Head of caudate nucleus (tissue), 42 donors: ENCODE measurements at places on chromosomes 16 and 17.

DNA sequence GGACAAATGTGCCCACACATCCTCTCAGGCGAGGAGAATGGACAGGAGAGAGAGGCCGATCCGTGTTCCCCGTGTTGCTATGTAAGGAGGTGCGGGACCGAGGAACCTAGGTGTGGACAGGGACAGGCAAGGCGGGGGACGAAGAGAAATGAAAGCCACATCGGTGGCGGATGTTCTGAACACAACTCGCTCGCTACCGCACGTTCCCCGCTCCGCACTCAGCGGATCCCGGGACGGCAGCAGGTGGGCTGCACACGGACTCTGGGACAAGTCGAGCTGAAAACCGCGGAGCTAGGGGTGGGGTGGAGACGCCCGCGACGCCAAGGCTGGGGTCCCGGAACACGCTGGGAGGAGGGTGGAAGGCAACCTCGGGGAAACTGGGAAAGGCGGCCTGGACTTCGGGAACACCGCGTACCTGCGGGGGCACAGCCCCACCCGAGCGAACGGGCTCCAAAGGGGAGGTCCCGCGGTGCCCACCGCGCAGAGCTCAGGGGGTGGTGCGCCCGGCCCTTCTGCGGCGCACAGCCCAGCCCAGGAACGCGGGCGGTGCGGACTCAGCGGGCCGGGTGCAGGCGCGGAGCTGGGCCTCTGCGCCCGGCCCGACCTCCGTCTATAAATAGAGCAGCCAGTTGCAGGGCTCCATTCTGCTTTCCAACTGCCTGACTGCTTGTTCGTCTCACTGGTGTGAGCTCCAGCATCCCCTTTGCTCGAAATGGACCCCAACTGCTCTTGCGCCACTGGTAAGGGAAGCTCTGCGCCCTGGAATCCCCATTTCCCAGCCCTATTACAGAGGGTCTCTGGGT, at the start of gene MT1E:
Gene MT1E, plus strand, starts transcription at position 642 of the 803 bp plus-strand sequence. Its CDS starts 71 bp downstream, at position 713.
- peak; percentile 75 for DNase-seq

- DNase-seq, result no peak
These were observed 26.1 kb downstream of the PLXDC1 start for GRCh38 chr17:39125143-39125875.

- no peak for DNase-seq
These were observed 39.5 kb downstream of the MRC2 start for GRCh38 chr17:62666801-62667591.

- DNase-seq, result no peak
These were observed 267.3 kb downstream of the MAP2K4 start for GRCh38 chr17:12287953-12288352.

DNA sequence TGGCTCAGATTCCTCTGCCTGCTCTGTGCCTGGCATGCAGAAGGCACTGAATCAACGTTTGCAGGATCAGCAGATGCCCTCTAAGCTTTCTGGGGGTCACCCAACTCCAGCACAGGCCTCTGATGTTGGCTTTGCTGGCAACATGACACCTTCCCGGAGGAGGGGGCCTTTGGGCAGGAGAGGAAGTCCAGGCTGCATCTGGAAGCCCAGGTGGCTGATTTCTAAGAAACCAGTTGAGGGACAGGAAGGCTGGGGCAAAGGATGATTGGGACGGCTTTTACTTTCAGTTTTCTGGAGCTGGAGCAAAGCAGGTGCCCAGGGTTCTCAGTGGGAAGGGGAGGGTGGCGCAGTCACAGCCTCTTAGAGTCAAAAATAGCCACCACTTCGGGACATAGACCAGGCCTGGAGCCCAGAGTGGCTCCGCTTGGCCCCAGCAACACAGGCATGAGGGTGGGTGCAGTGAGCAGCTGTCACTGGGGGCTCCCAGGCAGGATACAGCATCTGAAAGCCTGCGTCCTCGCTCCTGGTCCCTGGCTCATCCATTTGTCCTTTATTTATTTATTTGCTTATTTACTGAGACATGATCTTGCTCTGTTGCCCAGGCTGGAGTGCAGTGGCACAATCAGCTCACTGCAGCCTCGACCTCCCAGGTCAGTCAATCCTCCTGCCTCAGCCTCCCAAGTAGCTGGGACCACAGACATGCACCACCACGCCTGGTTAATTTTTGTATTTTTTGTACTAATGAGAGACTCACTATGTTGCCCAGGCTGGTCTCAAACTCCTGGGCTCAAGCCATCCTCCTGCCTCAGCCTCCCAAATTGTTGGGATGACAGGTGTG, 15.1 kb downstream of the SOCS1 start:
- DNase-seq, result no peak

GRCh38 chr16:86942151-86943051, 364.1 kb downstream of the FOXL1 start:
- DNase-seq, result no peak

- no peak for DNase-seq
These were observed 37.2 kb upstream of the BCAR1 start for GRCh38 chr16:75288596-75289120.

GRCh38 chr17:7392696-7393612, 1.4 kb downstream of the PLSCR3 start:
- no peak for DNase-seq

DNA sequence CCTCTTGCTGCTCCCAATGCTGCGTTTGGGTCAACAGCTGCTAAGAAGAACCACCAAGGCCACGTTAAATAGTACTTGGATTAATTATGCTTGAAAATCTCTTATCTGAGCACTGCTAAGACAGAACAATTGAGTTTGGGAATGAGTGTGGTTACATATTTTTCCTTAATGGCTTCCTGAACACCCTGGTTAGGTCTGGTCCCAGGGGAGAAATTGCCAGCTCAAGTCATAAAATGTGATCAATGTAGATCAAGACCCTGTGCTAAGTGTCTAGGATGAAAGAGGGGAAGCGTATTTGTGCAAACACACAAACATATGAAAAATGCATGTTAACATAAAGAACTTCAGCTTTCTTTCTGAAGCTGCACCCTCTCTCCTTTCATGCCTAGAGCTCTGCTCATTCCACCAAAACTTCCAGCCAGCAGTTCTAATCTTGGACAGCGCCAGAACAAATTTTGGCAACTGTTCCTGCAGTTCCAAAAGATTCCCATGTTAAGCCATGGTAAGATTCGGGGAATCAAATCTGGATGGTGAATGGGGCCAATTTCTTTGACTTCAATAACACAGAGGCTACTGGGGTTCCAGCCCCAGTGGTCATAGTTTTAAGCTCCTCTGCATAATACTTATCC, 72.0 kb downstream of the ZFHX3 start:
- DNase-seq, result no peak

GRCh38 chr17:1997927-1998742, 27.0 kb downstream of the RTN4RL1 start:
- DNase-seq, result no peak

- no peak for DNase-seq
These were observed 16.6 kb downstream of the KATNB1 start for GRCh38 chr16:57752203-57752580.

DNA sequence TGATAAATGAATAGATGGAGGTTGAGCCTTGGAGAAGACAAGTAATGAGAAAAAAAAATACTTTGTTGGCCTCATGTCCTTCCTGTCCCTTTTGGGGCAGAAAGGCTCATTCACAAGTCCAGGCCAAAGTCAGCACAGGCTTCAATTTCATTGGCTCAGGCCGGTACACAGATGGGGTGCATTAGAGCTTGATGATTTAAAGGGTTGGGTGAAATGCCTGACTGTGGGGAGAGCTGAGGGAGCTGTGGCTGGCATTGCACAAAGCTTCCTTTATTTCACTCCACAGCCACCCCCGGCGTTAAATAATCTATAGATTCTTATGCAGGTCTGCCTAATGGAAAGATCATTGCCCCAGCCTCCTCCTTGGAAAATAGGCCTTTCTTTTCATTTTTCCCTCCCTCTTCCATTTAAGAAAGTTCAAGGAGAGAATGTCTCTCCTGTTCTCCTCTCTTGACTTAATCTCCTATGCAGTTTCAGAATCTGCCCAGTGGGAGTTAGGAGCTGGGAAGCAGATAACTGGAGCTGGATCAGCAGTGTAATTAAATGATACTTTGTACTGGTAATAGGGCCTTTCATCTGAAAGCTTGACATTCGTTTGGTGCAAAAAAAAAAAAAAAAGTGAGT, 24.4 kb downstream of the YPEL2 start:
- peak; percentile 76 for DNase-seq

- DNase-seq, result no peak
These were observed 128.1 kb upstream of the IRX3 start for GRCh38 chr16:54414671-54415070.

GRCh38 chr17:13031718-13032350, 14.0 kb upstream of the ELAC2 start:
- peak; percentile 58 for DNase-seq

DNA sequence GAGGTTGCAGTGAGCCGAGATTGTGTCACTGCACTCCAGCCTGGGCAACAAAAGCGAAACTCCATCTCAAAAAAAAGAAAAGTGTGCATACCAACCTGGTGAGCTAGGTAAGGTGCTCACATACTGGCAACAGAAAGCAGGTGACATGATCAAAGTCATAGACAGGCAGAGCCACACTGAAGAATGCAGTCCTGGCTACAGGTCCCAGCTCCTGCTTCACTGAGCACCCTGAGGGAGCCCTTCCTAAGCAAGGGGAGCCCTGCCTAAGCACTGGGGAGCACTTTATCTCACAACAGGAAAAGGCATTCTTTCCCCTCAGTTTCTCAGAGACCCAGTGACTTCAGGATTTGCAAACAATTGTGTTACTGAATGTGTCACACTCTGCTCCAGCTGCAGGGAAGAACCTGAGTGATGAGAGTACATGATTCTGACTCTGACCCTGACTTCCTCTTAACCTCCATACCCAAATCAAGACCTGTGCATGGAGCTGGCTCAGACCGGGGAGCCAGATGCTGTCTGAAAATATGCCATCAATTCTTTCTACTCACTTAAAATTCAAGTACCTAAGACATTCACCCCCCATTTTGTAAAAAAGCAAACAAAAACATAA, 40.5 kb downstream of the ANKRD11 start:
- DNase-seq, result no peak

GRCh38 chr17:207775-208174, 26.3 kb upstream of the DOC2B start:
- DNase-seq, result no peak

- no peak for DNase-seq
These were observed 12.0 kb downstream of the PGS1 start for GRCh38 chr17:78390241-78391050.

- no peak for DNase-seq
These were observed 119.6 kb upstream of the PMFBP1 start for GRCh38 chr16:72291531-72291981.

- no peak for DNase-seq
These were observed 12.4 kb downstream of the NUP93 start for GRCh38 chr16:56742030-56742984.

- peak; percentile 36 for DNase-seq
These were observed 751 bp downstream of the DCAF7 start for GRCh38 chr17:63550817-63551639.

GRCh38 chr16:17277981-17278381, 192.8 kb downstream of the XYLT1 start:
- peak; percentile 58 for DNase-seq

GRCh38 chr17:45092911-45093430, 31.9 kb downstream of the NMT1 start:
- peak; percentile 86 for DNase-seq

DNA sequence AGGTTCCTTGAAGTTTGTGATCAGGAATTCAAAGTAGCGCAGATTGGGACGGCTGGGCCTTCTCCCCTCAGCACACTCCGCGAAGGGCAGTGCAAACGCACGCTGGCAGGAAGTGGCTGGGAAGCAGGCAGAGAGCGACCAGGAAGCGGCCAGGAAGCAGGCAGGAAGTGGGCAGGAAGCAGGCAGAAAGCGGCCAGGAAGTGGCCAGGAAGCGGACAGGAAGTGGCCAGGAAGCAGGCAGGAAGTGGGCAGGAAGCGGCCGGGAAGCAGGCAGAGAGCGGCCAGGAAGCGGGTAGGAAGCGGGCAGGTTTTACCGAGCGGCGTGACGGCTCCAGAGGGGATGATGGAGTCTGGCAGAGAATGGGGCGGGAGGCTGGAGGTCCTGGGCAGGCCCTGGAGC, 3.2 kb downstream of the DPEP1 start:
- DNase-seq, result no peak

DNA sequence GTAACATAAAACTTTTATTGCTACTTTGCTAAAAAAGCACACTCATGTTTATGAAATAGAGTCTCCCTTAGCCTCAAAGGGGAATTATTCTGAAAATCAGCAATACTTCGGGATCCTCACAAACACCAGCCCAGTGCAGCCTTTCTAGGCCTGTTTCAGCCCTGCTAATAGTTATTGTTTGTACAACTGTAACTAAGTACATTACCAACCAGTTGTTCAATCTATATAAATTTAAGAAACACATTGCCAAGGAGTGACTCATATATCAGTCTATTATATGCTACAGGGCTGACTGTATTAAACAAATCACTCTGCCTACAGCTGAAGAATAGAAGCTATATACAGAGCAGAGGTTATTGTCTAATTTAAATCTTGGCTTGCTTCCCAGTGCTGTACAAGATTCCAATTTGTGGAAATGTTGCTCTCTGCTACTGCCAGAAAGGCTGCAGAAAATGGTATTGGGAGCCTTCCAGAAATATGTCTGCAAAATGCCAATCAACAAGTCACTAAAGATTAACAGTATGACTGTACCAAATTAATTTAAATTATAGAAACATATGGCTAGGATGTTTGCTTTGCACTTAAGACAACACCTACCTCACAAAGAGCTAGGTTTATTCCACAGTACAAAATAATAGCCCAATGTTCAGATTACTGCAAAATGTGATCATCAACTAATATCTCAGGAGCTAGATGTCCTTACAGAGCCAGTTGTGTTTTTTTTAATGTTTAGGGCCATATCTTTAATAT, 49.7 kb downstream of the TOX3 start:
- DNase-seq, result no peak

DNA sequence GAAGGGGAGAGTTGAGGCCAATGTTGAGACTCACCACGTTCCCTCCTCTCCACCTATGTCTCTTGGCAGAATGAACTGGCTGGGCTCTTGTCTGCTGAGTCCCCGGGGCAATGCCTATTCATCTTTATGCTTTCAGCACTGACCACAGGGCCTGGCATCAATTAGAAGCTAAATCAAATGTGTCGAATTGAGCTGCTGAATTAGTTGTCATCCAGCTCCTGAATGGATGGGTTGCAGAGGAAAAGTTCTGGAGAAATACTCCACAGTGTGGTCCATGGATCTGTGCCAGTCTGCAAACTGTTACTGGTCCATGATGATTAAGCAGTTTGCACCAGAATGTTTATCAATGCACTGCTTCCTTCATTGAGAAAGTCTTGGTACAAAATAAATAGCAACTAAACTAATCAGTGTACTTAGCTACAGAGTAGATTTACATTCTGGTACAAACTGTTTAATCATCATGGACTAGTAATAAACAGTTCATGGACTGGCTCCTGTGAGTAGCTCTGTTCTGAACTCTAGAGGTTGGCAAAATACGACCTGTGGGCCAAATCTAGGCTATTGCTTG, 4.6 kb downstream of the CNGB1 start:
- DNase-seq, result no peak
